Muscle of leg (tissue), 16 donors: ENCODE measurements at places on chromosomes 6 and 20.

GRCh38 chr6:39808964-39809363 lies 16.8 kb downstream of the DAAM2 start:
- DNase-seq, result no peak

GRCh38 chr6:130453230-130453629 lies 87.4 kb downstream of the TMEM200A start:
- DNase-seq, result no peak

GRCh38 chr6:127243501-127243900 lies 23.2 kb upstream of the RNF146 start:
- no peak for DNase-seq

- DNase-seq, result no peak
These were observed 115.5 kb downstream of the DOK5 start for GRCh38 chr20:54590856-54591255.

- DNase-seq, result no peak
These were observed 1.5 kb upstream of the SLC2A4RG start for GRCh38 chr20:63737945-63738686.

GRCh38 chr6:99822741-99823512 lies 171.1 kb downstream of the MCHR2 start:
- peak; percentile 33 for DNase-seq

DNA sequence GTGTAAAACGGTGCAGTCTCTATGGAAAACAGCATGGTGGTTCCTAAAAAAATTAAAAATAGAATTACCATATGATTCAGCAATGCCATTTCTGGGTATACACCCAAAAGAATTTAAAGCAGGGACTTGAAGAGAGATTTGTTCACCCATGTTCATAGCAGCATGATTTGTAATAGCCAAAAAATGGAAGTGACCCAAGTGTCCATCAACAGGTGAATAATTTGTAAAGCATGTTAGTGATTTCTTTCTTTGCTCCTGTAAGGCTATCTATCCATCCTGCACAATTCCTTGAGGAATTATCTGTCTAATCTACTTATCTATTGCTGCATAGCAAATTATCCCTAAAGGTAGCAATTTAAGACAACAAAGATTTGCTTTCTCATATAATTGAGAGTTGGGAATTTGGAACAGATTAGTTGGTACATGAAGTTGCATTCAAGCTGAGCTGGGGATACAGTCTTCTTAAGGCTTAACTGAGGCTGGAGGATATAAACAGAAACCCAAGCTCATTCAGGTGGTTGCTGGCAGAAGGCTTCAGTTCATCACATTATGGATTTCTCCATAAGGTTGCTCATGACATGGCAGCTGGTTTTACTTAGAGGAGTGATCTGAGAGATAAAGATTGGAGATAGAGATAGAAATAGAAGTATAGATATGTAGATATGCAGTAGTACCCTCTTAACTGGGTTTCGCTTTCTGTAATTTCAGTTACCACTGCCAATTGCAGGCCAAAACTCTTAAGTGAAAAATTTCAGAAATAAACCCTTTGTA lies 62.0 kb downstream of the IL22RA2 start:
- no peak for DNase-seq
